T-helper 2 cell treated with Interferon-gamma antibody and Interleukin-4, amounts not matched to agents 100 ng/mL and 5 ng/mL, for 36 hours (primary cell): ENCODE measurements at places on chromosomes 1 and 21. TPM values are rescaled to one million over a fixed set of nuclear protein-coding genes. Genes with fewer than 3 reads are reported as not detected.

Gene EDARADD
- total RNA-seq, result 9.7 and 11.7 TPM in 2 replicates

Gene SPRR2A
- not detected in 2 replicates for total RNA-seq

Gene C1orf210
- total RNA-seq, result not detected in 2 replicates

Gene ADAMTS1
- 4.5 and 7.9 TPM in 2 replicates for total RNA-seq

Gene MAEL
- total RNA-seq, result not detected in 2 replicates

Gene CACNA1S
- not detected in 2 replicates for total RNA-seq

Gene NUP210L
- total RNA-seq, result 0.05 and 0.09 TPM in 2 replicates

Gene F13B
- not detected in 2 replicates for total RNA-seq

Gene CLCNKB
- not detected in 2 replicates for total RNA-seq

Gene IL22RA1
- total RNA-seq, result not detected in 2 replicates

Gene CD247
- 160 and 177 TPM in 2 replicates for total RNA-seq

Gene TDRD5
- total RNA-seq, result not detected in 2 replicates

Gene IQCC
- 4.3 and 5.3 TPM in 2 replicates for total RNA-seq

Gene CELF3
- not detected in 2 replicates for total RNA-seq

Gene CYYR1
- total RNA-seq, result not detected in 2 replicates

Gene VAV3
- 2.5 and 3.1 TPM in 2 replicates for total RNA-seq

Gene ICOSLG
- 10.0 and 10.2 TPM in 2 replicates for total RNA-seq

Gene CYP4X1
- not detected in 2 replicates for total RNA-seq

Gene NKAIN1
- total RNA-seq, result not detected in 2 replicates

Gene KRTAP23-1
- not detected in 2 replicates for total RNA-seq

Gene CFAP74
- not detected in 2 replicates for total RNA-seq

Gene FAM167B
- total RNA-seq, result 0.34 and 0.52 TPM in 2 replicates

Gene C1orf141
- not detected in 2 replicates for total RNA-seq

Gene COQ8A
- 24.3 and 29.3 TPM in 2 replicates for total RNA-seq

Gene CHODL
- total RNA-seq, result not detected in 2 replicates

Gene C1orf50
- 7.0 and 8.7 TPM in 2 replicates for total RNA-seq

Gene RRP1B
- total RNA-seq, result 52.6 and 55.0 TPM in 2 replicates

Gene DIRAS3
- not detected in 2 replicates for total RNA-seq

Gene C4BPA
- not detected in 2 replicates for total RNA-seq

Gene NBPF20
- total RNA-seq, result 0.41 and 0.86 TPM in 2 replicates

Gene TENT5C
- total RNA-seq, result 8.5 and 8.6 TPM in 2 replicates

Gene LCE1B
- total RNA-seq, result not detected in 2 replicates

Gene CGN
- 0.09 and 0.16 TPM in 2 replicates for total RNA-seq

Gene PGLYRP3
- not detected in 2 replicates for total RNA-seq

Gene MYOC
- not detected in 2 replicates for total RNA-seq

Gene RORC
- total RNA-seq, result 0.16 and 0.32 TPM in 2 replicates

Gene FASLG
- 3.2 and 3.7 TPM in 2 replicates for total RNA-seq

Gene CFAP107
- not detected in 2 replicates for total RNA-seq
